Lung (tissue), 17 donors: ENCODE measurements at places on chromosomes 16 and 17. TPM values are rescaled to one million over a fixed set of nuclear protein-coding genes. Genes with fewer than 3 reads are reported as not detected.
A peak's percentile ranks its signal among the peaks of the same experiment; 100 is the strongest.

DNA sequence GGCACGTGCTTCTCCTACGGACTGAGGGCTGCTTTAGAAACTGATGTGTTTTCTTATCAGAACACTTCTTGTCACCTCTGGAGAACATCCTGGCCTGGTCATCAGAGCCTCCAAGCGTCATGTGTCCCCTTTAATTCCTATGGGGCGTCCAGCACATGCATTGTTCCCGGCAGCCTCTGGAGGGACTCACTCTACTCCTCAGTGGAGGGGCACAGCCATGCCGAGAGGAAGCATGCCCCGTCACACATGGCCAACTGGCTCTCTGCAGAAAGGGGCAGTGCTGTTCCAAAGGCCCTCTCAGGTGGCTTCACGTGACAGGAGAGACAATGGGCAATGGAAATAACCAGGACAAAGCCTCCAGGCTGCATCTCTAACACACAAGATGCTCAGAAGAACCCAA, 31.8 kb downstream of the CDRT15L2 start:
- H3K27ac ChIP-seq, result no peak overlapping the region
- no peaks in the 10 kb centered on the region for H3K27me3 ChIP-seq
- DNase-seq, result no peak
- no peaks in the 10 kb centered on the region for H3K36me3 ChIP-seq
- no peak overlapping the region for H3K4me3 ChIP-seq

DNA sequence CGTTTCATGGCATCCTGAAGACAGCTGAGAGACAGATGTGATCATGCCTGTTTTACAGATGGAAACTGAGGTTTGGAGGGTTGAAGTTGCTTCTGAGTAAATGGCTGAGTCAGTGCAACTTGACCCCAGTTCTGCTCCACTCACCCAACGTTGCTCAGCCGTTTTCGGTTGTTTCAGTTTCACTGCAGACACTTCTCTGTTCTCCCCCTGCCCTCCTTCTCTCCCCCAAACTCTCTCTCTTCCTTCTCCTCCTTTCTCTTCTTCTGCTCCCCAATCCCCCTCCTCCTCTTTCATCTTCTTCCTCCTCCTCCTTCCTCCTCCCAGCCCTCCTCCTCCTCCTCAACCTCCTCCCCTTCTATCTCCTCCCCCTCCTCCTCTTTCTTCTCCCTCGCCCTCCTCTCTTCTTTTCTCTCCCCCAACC, 9.4 kb upstream of the CEP20 start:
- H3K36me3 ChIP-seq, result no peaks in the 10 kb centered on the region
- no peaks in the 10 kb centered on the region for H3K27me3 ChIP-seq
- H3K4me3 ChIP-seq, result no peak overlapping the region
- no peaks in the 10 kb centered on the region for H3K4me1 ChIP-seq

FZD2 gene
- total RNA-seq, result 8.3 TPM

GRCh38 chr17:35870906-35871819, 2.5 kb upstream of the HEATR9 start:
- no peak overlapping the region for H3K27ac ChIP-seq
- H3K4me3 ChIP-seq, result no peak overlapping the region
- H3K36me3 ChIP-seq, result no peaks in the 10 kb centered on the region
- no peak for DNase-seq
- no peaks in the 10 kb centered on the region for H3K27me3 ChIP-seq

MFAP4 gene
- 108 TPM for total RNA-seq

DNA sequence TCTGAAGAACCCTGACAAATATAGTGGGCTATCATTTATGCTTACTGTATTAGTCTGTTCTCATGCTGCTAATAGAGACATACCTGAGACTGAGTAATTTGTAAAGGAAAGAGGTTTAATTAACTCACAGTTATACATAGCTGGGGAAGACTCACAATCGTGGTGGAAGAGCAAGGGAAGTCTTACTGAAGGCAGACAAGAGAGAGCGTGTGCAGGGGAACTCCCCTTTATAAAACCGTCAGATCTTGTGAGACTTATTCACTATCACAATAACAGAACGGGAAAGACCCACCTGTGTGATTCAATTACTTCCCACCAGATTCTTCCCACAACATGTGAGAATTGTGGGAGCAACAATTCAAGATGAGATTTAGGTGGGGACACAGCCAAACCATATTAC, 526.8 kb upstream of the GOT2 start:
- H3K36me3 ChIP-seq, result no peaks in the 10 kb centered on the region
- no peaks in the 10 kb centered on the region for H3K4me1 ChIP-seq
- H3K4me3 ChIP-seq, result no peak overlapping the region
- no peaks in the 10 kb centered on the region for H3K27me3 ChIP-seq
- no peak overlapping the region for H3K27ac ChIP-seq
- DNase-seq, result no peak

DNA sequence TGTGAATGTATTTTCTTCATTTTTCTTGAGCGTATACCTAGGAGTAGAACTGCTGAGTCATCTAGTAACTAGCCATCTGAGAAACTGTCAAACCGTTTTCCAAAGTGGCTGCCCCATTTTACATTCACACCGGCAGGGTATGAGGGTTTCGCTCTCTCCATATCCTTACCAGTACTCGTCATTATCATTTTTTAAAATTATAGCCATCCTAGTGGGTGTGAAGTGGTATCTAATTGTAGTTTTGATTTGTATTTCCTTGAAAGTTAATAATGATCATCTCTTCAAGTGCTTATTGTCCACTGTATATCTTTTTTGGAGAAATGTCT, 6.0 kb downstream of the RNF157 start:
- H3K27ac ChIP-seq, result no peak overlapping the region
- DNase-seq, result no peak
- H3K36me3 ChIP-seq, result no peaks in the 10 kb centered on the region
- no peaks in the 10 kb centered on the region for H3K4me1 ChIP-seq
- H3K27me3 ChIP-seq, result peaks cover 5% of the 10 kb centered on the region

MMP28 gene
- total RNA-seq, result 54.5 TPM

DNA sequence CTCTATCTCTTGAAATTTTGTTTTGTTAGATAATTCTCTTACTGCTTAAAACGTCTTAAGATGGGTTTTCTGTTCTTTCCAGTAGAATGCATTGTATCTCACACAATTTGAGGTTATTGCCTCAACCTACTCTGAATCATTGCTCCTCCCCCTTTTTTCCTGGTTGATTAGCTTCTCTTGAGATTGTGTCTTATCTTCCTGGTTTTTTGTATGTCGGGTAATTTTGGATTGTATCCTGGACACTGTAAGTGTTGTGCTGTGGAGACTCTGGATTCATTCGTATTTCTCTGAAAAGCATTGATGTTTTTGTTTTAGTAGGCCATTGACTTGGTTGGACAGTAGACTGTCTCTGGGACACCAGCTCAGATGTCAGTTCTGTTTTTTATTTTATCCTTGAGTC, 26.1 kb downstream of the PRKCB start:
- H3K4me3 ChIP-seq, result no peak overlapping the region
- no peak for DNase-seq
- H3K36me3 ChIP-seq, result no peaks in the 10 kb centered on the region
- H3K27ac ChIP-seq, result no peak overlapping the region
- H3K4me1 ChIP-seq, result peaks cover 34% of the 10 kb centered on the region
- no peaks in the 10 kb centered on the region for H3K27me3 ChIP-seq

GRCh38 chr17:71163121-71163812, 957.6 kb upstream of the SOX9 start:
- no peaks in the 10 kb centered on the region for H3K27me3 ChIP-seq
- H3K4me1 ChIP-seq, result no peaks in the 10 kb centered on the region
- no peak overlapping the region for H3K27ac ChIP-seq
- DNase-seq, result peak; percentile 85
- no peaks in the 10 kb centered on the region for H3K36me3 ChIP-seq

DNA sequence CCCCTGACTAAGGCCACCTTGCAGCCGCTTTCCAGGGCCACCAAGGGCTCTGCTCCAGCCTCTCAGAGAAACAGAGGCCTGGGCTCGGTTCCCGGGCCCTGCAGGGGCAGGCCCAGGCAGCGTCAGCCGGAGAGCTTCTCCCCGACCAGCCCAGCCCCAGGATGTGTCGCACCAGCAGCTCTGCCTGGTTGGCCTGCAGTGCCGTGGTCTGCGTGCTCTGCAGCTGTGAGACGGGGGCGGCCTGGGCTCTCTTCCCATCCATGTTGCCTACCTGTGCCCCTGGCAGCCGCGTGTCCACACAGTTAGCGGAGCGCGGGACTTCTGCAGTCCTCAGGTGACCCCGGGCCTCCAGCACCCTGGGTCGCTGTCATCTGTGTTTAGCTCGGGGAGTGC, 4.8 kb downstream of the IGFALS start:
- peaks cover 3% of the 10 kb centered on the region for H3K4me1 ChIP-seq
- no peak for DNase-seq
- no peaks in the 10 kb centered on the region for H3K27me3 ChIP-seq
- H3K27ac ChIP-seq, result no peak overlapping the region
- no peak overlapping the region for H3K4me3 ChIP-seq
- H3K36me3 ChIP-seq, result no peaks in the 10 kb centered on the region

SLC52A1 gene
- total RNA-seq, result 1.3 TPM

PRR11 gene
- 2.5 TPM for total RNA-seq

DNA sequence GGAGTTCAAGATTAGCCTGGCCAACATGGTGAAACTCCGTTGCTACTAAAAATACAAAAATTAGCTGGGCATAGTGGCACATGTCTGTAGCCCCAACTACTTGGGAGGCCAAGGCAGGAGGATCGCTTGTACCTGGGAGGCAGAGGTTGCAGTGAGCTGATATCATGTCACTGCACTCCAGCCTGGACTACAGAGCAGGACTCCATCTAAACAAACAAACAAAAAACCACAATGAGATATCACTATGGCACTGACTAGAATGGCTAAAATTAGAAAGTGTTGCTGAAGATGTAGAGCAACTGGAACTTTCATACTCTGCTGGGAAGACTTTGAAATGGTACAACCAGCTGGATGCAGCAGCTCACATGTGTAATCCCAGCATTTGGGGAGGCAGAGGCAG, 6.5 kb upstream of the TNK1 start:
- no peak for DNase-seq
- H3K4me3 ChIP-seq, result no peak overlapping the region
- no peaks in the 10 kb centered on the region for H3K4me1 ChIP-seq
- no peaks in the 10 kb centered on the region for H3K36me3 ChIP-seq

- DNase-seq, result no peak
- no peaks in the 10 kb centered on the region for H3K27me3 ChIP-seq
- no peaks in the 10 kb centered on the region for H3K4me1 ChIP-seq
- H3K27ac ChIP-seq, result peak overlapping the region; percentile 5
- H3K4me3 ChIP-seq, result no peak overlapping the region
Measured at GRCh38 chr17:49516180-49516579, 21.1 kb downstream of the NGFR start.

BCAS3 gene
- total RNA-seq, result 32.5 TPM

DNA sequence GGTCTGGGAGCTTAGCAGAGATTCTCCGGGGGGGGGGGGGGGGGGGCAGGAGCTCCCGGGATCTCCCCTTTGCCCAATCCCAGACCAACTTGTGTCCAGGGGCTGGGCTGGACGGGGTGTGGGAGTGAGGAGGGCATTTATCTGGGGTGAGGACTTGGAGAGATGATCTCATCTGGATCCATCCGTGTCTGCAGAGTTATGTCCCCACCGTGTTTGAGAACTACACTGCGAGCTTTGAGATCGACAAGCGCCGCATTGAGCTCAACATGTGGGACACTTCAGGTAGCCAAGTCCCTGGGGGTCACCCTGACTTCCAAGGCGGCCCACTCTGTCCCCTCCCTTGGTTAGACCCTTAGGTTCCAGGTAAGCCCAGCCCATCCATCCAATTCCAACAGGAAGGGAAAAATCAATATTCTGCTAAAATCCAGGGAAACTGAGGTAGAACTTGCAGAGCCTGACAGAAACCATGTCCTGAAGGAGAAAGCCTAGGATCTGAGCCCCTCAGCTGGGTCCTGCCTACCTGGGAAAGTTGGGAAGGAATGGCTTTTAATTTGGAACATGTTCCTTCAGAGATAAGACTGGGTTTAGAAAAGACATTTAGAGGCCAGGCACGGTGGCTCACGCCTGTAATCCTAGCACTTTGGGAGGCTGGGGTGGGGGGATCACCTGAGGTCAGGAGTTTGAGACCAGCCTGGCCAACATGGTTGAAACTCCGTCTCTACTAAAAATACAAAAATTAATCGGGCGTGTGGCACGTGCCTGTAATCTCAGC, 921 bp downstream of the RND2 start:
- H3K4me1 ChIP-seq, result no peaks in the 10 kb centered on the region
- H3K4me3 ChIP-seq, result no peak overlapping the region
- H3K27me3 ChIP-seq, result no peaks in the 10 kb centered on the region
- no peaks in the 10 kb centered on the region for H3K36me3 ChIP-seq

GRCh38 chr17:83152745-83153611, 73.6 kb downstream of the METRNL start:
- no peak overlapping the region for H3K4me3 ChIP-seq
- DNase-seq, result peak; percentile 77
- no peaks in the 10 kb centered on the region for H3K36me3 ChIP-seq
- peaks cover 3% of the 10 kb centered on the region for H3K4me1 ChIP-seq
- no peaks in the 10 kb centered on the region for H3K27me3 ChIP-seq
- no peak overlapping the region for H3K27ac ChIP-seq

DNA sequence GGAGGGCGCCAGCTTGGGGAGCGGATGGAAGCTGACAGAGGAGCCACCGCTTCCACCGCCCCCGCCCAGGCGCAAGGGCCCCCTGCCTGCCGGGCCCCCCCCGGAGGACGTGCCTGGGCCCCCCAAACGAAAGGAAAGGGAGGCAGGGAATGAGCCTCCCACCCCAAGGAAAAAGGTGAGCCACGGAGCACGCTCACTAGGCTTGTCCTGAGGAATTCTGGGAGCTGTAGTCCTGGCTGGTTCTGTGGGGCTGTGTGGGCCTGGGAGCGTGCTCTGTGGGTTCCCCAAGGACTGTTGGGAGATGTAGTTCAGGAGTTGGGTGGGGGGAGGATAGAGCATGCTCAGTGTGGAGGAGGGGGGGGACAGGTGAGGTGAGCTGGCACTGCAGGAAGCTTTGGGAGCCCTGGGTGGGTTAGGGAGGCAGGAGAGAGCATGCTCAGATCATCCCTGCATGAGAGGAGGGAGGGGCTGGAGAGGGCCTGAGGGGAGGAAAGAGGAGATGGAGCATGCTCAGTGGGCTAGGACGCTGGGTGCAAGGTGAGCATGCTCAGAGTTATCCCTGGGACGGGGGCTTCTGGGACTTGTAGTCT, 4.5 kb downstream of the FBXL19 start:
- peaks cover 8% of the 10 kb centered on the region for H3K4me1 ChIP-seq
- DNase-seq, result peak; percentile 76
- H3K36me3 ChIP-seq, result peaks cover 13% of the 10 kb centered on the region

- no peak overlapping the region for H3K4me3 ChIP-seq
- H3K4me1 ChIP-seq, result peaks cover 2% of the 10 kb centered on the region
- H3K27ac ChIP-seq, result peak overlapping the region; percentile 57
- H3K27me3 ChIP-seq, result no peaks in the 10 kb centered on the region
- DNase-seq, result peak; percentile 28
Measured at GRCh38 chr16:57304169-57305061, 19.9 kb upstream of the PLLP start.

CAVIN1 gene
- 277 TPM for total RNA-seq

GRCh38 chr17:19707728-19708221, 8.6 kb downstream of the SLC47A2 start:
- no peaks in the 10 kb centered on the region for H3K27me3 ChIP-seq
- peaks cover 10% of the 10 kb centered on the region for H3K4me1 ChIP-seq
- no peak overlapping the region for H3K4me3 ChIP-seq
- H3K36me3 ChIP-seq, result no peaks in the 10 kb centered on the region
- DNase-seq, result no peak
